ENCODE measurements at places on chromosomes 7 and 10.

DNA sequence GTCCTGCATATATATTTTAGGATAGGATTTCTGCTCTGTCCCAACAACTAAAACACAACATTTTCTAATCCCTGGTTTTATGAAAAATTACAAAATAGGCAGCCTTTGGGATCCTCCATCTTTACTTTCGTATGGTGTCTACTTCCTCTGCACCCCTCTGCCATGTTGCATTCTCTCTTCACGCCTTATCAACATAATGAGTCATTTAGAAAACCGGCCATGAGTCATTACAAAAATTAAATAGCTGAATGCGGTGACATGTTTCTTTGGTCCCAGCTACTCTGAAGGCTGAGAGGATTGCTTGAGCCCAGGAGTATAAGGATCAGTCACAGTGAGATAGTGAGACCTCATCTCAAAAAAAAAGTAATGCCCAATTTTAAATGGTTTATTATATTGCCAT lies 148.1 kb upstream of the CELF2 start:
- no peak for DNase-seq

DNA sequence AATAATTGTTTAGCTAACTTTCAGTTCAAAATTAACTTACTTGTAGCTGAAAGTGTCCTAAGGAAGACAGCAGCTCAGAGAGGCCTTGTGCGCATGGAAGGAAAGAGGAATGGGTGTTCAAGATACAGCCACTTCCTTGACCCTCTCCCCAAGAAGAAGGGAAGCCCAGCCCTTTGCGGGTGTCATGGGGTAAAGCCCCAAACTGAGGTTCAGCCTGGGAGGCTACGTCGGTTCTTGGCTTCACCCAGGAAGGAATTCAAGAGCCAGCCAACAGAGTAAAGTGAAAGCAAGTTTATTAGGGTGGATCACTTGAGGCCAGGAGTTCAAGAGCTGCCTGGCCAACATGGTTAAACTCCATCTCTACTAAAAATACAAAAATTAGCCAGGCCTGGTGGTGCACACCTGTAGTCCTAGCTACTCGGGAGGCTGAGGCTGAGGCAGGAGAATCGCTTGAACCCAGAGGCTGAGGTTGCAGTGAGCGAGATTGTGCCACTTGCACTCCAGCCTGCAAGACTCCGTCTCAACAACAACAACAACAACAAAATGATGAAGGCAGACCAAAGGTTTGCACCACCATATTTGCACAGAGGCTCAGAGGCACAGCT lies 15.9 kb downstream of the GPRIN2 start:
- no peak for DNase-seq

- no peak for DNase-seq
These were observed 37.7 kb downstream of the NAMPT start for GRCh38 chr7:106246902-106247711.

GRCh38 chr7:125197731-125198393 lies 268.2 kb upstream of the POT1 start:
- DNase-seq = no peak

- no peak for DNase-seq
These were observed 12.1 kb downstream of the ENTPD1 start for GRCh38 chr10:95767884-95768556.

- no peak for DNase-seq
These were observed 228.7 kb downstream of the BAMBI start for GRCh38 chr10:28906011-28906411.

DNA sequence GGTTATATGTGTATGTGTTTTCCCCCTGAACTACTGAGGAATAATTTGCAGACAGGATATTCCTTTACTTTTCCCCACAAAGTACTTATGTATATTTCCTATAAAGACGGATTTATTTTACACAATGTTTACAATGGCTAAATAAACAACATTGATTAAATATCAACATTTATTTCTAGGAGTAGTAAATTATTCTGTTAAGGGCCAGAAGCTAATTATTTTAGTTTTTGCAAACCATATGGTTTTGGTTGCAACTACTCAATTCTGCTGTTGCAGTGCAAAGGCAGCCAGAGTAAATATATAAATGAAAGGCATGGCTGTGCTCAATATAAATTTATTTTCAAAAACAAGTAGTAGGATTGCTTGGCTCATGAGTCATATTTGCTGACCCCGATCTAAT lies 907.1 kb upstream of the MBL2 start:
- DNase-seq = no peak

GRCh38 chr7:134029743-134030142 lies 97.4 kb upstream of the LRGUK start:
- no peak for DNase-seq

DNA sequence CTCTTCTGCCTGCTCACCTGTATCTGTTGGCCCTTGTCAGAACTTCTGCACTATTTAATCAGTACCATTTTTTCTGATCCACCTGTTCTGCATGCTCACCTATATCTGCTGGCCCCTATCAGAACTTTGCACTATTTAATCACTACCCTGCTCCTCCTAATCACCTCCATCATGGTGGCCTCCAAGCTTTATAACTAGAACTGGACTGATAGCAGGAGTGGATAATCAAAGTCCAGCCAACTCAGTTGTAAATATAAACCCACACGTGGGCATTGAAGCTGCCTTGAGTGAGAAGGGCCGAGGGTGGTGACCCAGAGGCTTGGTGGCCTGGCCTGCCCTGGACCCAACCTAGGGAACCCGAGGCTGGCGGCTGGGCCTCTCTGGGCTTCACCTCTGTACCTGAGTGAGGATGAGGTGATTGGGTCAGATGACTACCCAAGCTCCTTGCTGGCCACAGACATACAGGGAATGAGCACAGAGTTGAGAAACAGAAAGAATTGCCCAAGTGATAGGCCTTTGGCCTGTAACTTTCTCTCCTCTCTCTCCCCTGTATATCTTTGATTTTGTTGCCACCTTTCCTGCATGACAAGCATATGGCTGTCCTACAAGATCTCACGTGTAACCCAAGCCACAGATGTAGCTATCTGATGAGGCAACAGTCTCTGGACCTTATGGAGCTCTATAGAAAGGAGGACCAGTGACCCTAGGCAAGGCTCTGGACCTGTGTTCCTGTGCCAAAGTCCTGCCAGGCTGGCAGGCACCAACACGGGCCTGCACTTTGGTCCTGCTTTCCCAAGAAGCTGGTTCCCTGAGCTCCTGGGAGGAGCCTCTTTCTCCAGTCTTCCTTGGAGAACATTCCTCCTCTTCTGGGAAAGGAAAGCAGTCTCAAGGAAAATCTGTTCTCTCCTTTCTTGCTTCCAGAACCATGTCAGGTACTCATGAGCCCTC lies 23.4 kb upstream of the FAM3C start:
- no peak for DNase-seq

- DNase-seq = peak; percentile 74
These were observed 30.9 kb downstream of the CDK1 start for GRCh38 chr10:60809157-60809556.

DNA sequence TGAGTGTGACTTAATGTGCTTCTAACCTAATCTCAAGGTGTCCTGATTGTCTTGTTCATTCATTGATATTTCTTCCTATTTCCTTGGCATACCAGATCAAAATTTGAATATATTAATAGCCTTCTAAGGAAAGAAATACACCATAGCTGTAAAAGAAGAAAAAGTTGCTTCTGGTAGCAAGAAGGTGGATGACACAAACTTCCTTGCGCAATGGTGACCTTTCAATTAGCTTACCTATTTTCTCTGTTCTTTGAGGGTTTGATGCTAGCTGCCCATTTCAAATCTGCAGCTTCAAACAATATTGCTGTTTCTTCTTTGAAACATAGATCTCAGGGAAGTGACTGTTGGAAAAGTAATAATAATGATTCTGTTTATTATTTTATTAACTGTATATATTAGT lies 108.8 kb downstream of the ADAM22 start:
- DNase-seq = no peak

DNA sequence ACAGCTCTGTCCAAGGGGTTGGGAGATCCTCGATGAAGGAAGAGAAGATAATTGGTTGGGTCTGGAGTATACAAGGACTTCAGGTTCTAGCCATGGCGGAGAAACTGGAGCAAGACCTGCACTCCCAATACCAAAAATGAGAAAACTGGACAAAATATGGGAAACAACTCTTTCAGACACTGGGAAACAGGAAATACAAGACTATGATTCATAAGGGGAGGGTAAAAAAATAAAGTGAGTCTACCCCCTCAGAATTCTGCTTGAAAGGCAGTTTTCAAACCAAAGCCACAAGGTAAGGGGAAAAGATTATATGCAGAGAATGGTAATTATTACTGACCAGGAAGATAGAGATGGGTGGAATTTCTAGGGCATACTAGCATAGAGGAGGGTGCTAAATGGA lies 10.2 kb upstream of the SEC61G start:
- no peak for DNase-seq

DNA sequence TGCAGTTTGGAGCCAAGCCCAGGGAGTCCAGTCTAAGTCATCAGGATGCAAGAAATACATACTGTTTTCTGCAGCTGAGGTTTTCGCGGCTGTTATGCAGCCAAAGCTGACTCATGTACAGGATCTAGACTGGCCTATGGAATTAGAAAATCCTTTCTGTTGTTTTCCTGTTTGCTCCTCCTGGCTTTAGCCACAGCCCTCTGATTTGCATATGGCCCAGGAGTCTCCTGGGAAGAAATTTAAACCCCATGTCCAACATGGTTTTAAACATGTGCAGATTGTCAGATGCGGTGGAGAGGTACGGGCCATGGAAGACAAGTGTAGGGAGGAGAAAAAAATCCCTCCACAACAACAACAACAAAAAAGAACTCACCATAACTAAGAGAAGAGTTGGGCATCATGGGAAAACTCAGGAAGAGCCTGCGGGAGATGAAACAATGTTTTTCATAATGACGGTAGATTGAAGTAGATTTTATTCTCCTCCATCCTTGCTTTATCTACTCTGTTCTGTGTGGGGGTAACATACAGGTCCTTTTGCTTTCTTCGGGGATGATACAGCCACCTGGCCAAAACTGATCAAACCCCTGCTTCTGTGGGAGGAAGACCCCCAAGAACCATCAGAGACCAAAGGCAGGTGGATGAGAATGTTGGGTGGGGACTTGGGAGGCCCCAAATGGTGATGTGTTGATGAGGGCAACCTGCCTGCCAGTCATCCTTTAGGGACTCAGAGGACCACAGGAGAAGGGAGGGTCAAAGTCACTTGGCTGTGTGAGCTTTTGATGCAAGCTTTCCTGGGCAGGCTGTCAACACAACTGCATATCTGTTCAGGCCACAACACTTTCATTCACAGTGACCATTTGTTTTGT lies 29.8 kb upstream of the GNA12 start:
- DNase-seq = no peak

DNA sequence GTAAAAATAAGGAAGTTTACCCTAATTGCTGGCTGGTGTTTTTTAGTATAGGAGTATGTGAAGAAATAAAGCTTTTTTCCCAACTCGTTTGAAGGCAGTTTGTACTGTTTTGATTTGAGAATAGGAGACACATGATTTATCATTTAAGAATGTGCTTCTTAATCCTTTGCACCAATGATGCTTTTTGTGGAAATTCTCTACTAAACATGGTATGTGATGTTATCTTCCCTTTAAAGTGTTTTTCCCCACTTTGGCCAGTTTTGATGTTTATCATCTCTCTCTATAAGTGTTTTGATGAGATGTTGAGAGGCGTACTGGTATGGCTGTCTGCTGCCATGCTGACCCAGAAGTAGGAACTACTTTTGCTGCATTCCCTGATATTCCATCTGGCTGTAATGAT lies 85.1 kb downstream of the SUGCT start:
- DNase-seq = peak; percentile 65

GRCh38 chr7:137032436-137032835 lies 164.0 kb downstream of the CHRM2 start:
- peak; percentile 36 for DNase-seq

DNA sequence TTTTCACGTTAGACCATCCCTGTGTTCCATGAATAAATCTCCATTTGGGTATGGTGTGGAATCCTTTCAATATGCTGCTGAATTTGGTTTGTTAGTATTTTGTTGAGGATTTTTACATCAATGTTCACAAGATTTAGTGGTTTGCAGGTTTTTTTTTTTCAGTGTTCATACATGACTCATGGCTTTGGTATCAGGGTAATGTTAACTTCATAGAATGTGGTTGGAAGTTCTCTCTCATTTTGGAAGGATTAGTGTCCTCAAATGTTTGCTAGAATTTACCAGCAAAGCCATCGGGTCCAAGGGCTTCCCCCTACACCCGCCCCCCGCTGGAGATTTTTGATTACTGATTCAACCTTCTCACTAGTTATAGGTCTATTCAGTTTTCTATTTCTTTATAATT lies 398.0 kb downstream of the NXPH1 start:
- DNase-seq = no peak

DNA sequence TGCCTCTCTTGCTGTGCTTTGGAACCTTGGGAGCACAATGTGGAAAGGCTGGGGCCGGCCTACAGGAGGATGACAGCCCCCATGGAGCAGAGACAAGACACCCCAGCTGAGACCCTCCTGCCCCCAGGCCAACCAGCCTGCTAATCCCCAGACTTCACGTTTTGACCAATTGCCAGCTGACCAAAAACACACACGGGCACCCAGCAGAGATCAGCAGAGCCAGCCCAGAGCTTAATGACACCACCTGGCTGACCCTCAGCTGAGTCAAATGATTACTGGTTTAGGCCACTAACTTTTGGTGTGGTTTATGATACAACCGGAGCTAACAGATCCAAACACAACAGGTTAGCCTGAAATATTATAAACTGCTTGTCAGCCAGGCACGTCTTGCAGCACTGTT lies 111.2 kb upstream of the KIF5B start:
- DNase-seq = no peak

DNA sequence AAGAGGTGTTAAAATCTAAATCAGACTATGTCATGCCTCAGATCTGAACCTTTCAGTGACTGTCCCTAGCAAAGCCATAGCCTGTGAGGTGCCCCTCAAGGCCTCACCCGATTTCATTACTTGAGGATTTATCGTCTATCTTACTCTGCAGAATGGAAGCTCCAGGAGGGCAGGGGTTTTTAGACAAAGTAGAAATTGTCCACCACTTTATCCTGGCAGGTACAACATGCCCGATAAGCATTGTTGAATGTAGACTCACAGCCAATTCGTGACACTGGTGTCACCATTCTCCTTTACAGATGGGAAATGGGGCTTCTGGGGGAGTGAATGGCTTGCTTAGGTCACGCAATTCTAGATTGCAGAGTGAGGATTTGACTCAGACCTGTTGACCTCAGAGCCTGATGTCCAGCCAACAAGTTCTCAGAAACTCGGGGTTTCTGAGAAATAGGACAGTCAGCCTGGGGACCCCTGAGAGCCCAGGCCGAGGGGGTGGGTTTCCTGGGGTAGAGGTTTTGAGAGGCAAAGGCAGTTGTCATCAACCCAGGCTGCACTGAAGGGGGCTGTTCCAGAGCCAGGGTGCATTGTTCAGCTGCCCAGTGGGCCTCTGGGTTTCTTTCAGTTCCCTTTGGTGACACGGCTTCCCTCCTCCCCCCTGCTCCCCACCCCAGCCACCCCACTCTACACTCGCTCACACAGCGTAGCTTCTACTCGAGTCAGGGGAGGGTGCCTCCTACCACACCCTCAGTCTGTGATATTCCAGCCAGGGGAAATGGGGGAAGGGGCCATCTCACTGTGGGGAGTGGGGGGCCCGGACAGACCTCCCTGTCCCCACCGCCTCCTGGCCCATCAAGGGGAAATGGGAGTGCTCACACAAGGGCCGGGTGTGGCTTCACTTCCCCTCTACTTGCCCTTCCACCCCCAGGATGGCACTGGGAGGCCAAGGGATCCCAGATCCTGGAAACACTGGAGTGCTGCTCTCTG lies 3.1 kb upstream of the IRF5 start:
- DNase-seq = no peak

- DNase-seq = no peak
These were observed 110.9 kb upstream of the INSYN2A start for GRCh38 chr10:127307338-127307737.

GRCh38 chr10:11141571-11142091 lies 124.0 kb downstream of the CELF2 start:
- no peak for DNase-seq

- no peak for DNase-seq
These were observed 91.4 kb upstream of the PTN start for GRCh38 chr7:137434946-137435345.
